Hindlimb muscle (tissue), 1 donor: ENCODE measurements at places on chromosomes 2 and 18.
A peak's percentile ranks its signal among the peaks of the same experiment; 100 is the strongest.

DNA sequence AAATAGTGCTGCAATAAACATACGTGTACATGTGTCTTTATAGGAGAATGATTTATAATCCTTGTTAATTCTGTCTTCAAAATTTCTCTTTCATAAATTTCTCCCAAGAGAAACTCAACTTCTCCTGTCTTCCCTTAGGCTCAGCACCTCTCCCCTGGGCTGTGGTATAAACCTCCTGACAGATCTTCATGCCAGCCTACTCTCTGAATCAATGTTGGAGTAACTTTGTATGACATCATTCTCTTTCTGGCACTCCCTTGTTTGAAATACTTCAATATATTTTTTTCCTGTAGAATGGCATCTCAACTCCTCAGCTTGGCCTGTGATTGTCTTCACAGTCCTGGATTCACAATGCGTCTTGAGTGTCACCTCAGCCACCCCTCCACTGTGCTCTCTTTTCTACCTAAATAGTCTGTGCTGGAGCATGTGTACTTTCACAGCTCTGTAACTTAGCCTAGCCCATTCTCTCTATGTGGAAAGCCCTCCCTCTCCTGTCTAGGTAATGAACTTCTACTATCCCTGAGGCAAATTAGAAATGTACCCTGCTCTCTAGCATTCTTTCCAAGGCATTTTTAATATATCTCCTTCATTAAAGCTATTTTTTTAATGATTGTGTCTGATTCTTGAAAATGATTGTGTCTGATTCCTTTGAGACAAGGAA lies 649.9 kb upstream of the FANCL start:
- DNase-seq, result no peak

- no peak for DNase-seq
Measured at GRCh38 chr2:233446121-233446520, 91.8 kb downstream of the DGKD start.

DNA sequence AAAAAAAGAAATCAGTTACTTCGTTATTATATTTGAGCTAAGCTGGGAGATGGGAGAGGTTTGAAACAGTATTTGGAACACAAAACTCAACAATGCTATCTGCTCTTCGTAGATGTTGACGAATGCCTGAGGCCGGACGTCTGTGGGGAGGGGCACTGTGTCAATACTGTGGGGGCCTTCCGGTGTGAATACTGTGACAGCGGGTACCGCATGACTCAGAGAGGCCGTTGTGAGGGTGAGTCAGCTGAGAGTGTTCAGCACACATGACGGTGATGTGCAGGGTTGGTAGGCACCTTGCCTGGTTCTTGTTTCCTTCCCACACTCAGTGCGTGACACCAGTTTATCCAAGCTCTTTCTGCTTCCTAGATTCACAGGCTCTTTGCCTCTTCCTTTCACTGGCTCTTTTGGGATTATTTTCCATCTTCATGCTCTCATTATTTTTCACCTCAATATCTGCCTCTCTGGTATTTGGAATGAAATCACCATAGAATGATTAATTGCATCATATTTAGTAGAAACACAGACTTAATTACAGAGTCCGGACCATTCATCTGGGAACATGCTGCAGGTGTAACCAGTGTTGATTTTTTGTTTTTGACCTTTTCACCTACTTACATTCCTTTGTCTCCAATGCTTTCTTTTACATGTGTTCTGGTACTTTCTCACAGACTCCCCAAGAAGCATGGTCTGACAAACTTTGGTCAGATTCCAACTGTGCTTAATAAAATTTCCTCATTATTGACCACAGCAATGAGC lies 200.6 kb upstream of the RASGRP3 start:
- no peak for DNase-seq

DNA sequence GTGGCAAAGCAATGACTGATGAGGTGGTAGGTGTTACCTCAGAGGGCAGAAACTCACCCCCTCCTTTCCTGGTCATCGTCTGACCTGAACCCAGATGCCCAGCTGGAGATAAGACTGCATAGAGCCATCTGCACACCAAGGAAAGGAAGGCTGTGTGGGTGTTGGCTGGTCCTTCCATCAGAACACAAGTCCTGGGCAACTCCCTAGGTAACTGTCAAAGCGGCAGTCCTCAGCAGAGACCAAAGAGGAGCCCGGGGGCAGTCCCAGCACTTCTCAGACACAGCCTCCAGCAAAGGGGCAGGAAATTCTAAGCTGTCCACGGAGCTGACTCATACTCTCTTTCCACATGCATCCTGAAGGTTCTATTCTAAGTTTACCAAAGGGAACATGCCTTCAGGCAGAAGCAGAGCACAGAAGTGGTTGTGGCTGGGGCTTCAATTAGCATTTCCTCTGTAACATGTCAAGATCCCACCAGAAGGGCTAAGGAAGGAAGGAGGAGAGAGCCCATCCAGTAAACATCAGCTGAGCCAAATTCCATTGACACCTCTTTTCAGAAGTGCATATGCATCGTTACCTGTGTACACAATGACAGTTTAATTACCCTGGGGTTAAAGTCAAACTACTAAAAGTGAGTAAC lies 54.7 kb downstream of the SPRED2 start:
- DNase-seq, result no peak

DNA sequence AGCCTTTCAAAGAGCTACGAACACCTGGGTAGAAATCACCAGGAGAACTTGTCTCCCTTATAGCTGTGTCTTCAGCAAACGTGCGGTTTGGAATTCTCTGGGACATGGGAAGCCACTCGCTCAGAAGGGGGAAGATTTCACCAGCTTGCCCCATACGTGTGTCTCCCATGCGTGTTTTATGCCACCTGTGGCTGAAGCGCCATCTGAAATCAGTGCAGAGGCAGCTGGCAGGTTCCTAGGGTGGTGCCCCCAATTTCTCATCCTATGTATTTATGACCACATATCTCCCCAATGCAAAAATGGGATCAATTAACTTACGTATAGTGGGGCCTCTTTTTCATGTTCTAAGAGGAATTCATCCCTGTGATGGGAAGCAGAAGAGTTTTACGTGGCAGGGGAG lies 81.6 kb downstream of the TPO start:
- no peak for DNase-seq

- DNase-seq, result no peak
Measured at GRCh38 chr18:10298346-10298745, 156.1 kb upstream of the APCDD1 start.

DNA sequence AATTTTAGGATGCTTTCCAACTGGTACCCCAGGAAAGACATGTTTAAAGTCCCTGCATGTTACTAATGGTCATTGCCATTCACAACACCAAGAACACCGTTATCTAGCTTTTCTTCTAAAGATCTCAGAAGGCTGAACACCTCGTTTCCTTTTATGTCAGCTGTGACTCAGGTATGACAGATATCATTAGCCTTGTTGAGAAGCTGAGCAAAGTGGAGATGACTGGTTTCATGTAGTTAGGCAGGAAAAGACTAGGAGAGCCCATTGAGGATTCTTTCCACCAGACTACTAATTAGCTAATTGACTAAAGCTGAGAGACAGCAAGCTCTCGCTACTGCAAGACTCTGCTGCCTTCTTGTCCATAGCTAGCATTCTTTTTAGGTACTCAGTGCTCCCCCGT lies 32.0 kb upstream of the ARL5A start:
- DNase-seq, result no peak

- DNase-seq, result no peak
Measured at GRCh38 chr18:35371412-35372195, 5.5 kb downstream of the ZNF396 start.

DNA sequence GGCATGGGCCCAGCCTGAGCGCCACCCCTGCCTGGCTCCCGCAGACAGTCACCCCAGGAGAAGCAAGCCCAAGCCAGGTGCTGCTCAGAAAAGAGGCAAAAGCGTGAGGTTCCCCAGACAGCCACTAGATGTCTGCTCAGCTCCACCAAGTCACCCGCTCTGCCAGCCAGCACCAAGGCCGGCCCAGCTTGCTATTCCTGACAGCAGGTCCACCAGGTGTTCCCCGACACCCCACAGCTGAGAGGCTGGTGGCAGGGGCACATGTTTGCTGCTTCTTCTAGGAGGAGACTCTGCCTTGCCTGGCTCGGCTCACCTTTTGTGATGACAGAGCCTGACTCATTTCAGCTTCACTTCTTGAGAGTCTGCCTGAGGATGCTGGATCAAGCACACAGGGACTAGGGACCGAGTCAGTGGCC lies 206.7 kb downstream of the MGAT5 start:
- no peak for DNase-seq

- peak; percentile 8 for DNase-seq
Measured at GRCh38 chr2:118124288-118124891, 36.1 kb downstream of the INSIG2 start.

DNA sequence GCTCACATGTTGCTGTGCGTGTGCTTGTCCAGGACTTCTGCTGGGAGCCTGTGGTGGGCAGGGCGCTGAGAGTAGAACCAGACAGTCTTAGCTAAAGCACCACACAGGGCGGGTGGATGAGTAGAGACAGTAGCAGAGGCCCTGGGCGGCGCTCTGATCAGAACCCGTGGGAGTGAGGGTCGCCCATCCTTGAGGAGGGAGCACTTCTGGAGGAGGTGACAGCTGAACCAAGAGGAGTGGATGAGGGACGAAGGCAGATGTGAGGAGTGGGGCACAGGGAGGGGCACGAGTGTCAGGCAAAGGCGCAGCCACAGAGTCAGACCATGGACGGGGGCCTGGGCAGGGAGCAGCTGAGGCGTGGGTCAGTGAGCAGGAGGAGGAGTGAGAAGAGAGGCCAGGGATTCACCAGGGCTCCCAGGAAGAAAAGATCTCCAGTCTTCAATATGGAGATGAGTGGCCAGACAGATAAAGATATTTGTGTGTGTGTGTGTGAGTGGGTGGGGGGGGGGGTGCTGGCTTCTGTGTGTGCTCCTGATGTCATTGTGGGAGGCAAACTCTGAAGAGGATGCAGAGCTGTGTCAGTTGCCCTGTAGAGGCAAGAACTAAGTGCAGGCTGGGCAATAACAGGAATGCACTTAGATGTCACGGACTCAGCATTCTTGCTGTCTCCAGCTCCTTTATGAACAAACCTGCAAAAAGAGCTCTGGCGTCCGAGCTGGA lies 79.6 kb downstream of the TPO start:
- no peak for DNase-seq

DNA sequence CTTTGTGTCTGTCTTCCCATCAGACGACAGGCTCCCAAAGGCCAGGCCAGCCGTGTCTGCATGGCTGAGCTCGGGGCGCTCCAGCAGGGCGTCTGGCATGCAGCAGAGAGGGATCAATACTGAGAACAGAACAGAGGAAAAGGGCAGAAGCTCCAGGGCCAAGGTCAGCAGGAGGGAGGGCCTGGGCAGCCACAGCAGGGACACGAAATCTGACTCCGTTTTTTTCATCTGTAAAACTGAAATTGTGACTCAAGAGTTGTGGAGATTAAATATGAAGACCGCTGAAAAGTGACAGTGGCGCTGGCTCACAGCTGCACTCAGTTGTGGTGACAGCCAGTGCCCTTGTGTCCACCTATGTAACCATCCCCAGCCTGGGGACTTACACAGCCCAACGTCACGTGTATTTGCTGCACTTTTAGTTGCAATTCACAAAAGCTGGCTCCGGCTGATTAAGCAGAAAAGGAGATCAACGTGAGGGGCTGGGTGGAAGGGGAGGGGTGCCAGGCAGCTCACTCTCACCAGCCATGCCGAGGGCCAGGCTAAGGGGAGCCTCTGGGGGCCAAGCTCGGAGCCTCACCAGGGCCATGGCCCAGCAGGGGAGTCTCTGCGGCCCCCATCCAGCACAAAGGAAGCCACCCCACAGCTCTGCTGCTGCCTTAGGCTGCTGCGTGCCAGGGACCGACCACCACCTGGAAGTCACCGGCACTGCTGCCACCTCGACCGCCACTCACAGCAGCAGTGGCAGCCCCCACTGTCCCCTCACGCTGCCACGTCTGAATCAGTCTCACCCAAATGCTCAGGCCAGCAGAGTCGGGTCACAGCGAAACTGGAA lies 74.7 kb downstream of the EIPR1 start:
- DNase-seq, result no peak

DNA sequence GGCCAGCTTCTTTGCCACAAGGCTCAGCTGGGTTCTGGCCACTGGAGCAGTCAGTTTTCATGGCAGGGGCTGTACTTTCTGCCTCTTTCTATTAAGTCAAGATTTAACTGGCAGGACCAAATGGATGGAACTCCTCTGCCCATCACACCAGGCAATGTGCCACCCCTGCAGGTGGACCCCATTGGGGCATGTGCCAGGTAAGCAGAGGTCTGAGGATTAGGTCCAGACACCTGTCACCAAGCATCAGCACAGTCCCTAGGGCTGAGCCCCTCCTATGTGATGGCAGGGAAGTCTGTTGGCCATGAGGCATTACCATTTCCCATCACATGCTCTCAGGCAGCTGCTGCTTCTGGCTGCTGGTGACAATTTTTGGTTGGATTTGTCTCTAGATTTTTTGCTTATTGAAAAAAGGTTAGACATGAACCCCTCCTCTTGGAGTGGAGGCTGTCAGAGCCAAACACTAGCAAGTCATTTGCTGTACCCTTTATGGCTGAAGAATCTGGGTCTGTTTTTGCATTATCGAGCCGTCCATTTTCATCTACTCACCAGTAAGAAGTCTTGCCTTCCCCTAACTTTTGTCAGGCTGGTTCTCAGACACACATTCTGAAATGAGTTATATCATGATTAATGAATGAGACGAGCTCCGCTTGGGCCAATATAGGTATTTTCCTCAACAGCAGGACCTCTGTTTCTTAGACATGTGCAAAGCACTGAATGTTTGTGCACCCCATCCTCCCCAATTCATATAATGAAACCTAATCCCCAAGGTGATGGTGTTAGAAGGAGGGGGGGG lies 328.0 kb downstream of the TSN start:
- DNase-seq, result peak; percentile 23

GRCh38 chr2:68824831-68825230 lies 46.4 kb downstream of the BMP10 start:
- no peak for DNase-seq

DNA sequence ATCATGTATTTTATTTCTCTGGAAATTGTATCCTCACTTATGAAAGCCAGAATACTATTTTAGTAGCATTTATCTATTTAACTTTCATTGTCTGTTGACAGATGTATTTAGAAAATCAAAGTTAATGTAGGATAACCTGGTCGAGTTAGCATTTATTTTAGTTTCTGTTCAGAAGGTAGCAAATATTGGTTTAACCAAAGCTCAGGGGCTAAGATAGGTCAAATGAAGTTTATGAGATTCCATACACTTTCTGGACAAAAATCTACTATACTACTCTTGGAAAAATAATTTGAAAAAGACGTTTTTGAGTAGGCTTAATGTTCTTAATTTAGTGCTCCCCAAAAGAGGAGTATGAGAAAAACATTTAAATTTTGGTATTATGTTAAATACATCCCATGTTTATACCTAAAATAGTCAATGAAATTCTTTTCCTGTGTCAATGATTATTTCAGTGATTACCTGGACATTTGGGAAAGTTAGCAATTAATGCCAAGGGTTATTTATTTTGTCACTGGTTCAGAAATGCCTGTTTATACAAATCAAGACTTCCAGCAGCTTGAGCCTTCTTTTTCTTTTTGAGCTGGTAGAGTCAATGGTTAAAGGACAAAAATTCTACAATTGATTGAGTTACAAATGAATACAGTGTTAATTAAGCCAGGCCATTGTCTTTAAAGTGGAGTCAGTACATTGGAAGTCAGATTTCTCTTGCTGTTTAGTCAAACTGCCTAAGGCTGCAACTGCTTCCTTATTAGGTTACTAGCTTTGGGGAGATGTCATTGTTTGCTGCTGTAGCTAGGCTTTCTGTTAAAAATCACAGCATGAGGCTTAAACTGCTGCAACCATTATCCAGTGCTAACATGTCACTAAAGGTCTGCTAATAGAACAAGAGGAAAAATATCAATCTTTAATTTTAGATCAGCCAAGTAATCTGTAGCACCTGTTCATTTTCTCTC lies 182.3 kb downstream of the CAMKMT start:
- DNase-seq, result no peak

GRCh38 chr2:217218269-217219163 lies 358.7 kb upstream of the TNP1 start:
- no peak for DNase-seq
